ENCODE measurements at places on chromosomes 1 and 21.

GRCh38 chr1:244226435-244226834 is 175.4 kb downstream of the ZBTB18 start:
- DNase-seq, result peak; percentile 46

- DNase-seq, result no peak
Measured at GRCh38 chr1:197995408-197996258, 78.5 kb downstream of the LHX9 start.

- DNase-seq, result peak; percentile 57
Measured at GRCh38 chr1:20702416-20702815, 15.4 kb downstream of the KIF17 start.

- peak; percentile 67 for DNase-seq
Measured at GRCh38 chr1:172778456-172779455, 119.9 kb downstream of the FASLG start.

DNA sequence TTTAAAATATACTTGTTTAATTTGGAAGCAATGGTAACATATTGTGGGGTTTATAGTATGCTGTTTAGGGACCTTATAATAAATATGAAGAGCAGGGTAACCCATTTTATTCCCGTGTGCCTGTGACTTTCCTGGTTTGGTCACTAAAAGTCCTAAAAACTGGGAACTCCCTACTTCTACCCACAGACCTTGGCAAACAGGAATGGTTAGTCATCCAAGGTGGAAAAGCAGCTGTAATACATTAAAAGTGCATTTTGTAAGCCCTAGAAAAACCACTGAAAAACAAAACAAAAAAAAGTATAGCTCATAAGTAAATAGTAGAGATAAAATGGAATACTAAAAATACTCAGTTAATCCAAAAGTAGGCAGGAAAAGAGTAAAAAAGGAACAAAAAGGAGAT is 538.9 kb downstream of the LMO4 start:
- DNase-seq, result no peak

DNA sequence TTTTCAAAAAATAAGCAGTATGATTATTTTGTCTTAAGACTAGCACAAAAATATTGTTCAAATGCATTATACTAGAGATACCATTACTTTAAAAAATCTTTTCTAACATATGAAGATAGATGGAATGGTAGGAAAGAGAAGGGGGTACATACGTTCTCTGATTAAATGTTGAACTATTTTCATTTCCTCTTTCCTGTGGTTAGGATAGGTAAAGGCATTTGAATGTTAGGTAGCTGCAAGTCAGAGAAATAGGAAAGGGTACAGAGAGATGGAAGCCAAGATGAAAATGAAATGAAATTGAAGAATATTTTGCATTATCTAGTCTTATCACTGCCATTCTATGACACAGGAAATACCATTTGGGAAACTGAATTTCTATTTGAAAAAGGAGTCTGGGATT is 28.3 kb downstream of the TLCD4 start:
- no peak for DNase-seq

DNA sequence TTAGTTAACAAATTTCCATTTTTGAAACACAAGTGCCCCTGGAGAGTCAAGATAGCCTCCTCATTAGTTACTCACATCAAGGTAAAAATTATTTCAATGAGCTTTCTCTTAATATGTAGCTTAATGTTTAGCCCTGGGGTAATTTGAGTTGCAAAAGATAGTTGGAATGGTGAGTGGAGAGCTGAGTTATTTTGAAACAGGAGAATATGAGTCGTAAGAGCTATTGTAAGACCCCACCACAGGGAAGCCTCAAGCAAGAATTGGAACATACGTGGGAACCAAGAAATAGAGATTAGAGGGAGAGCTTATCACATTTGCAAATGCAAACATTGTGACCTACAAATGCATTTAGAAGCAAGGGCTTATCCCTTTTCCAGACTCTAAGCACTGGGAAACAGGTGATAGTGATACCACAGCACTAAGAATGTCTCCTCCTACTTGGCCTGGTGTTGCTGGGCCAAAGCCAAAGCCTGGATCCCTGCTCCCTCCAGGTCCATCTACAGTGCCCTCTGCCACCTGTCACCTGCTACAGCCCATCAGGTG is 635.1 kb downstream of the PTPRC start:
- DNase-seq, result peak; percentile 66

DNA sequence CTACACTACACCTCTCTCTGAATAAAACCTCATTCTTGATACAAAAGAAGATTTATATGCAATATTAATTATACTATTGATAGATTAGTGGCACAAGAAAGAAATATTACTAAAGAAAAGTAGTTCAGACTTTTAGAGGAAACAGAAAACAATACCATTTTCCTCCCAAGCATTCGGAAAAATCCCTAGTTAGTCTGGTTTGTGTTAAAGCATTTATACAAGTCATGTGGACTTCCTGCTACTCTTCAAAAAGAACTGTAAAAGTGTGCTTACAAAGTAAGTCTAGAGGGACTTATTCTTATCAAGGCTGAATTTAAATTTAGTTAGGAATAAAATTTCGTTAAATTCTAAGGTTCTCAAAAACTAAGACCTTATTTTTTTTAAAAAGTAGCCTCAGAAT is 129.1 kb downstream of the ATP1B1 start:
- DNase-seq, result no peak

- DNase-seq, result peak; percentile 11
Measured at GRCh38 chr1:223411309-223411708, 18.1 kb downstream of the CCDC185 start.

- DNase-seq, result peak; percentile 61
Measured at GRCh38 chr21:15062606-15062965, 2.2 kb downstream of the NRIP1 start.

- DNase-seq, result peak; percentile 90
Measured at GRCh38 chr1:157105988-157106812, 6.6 kb upstream of the ETV3L start.

DNA sequence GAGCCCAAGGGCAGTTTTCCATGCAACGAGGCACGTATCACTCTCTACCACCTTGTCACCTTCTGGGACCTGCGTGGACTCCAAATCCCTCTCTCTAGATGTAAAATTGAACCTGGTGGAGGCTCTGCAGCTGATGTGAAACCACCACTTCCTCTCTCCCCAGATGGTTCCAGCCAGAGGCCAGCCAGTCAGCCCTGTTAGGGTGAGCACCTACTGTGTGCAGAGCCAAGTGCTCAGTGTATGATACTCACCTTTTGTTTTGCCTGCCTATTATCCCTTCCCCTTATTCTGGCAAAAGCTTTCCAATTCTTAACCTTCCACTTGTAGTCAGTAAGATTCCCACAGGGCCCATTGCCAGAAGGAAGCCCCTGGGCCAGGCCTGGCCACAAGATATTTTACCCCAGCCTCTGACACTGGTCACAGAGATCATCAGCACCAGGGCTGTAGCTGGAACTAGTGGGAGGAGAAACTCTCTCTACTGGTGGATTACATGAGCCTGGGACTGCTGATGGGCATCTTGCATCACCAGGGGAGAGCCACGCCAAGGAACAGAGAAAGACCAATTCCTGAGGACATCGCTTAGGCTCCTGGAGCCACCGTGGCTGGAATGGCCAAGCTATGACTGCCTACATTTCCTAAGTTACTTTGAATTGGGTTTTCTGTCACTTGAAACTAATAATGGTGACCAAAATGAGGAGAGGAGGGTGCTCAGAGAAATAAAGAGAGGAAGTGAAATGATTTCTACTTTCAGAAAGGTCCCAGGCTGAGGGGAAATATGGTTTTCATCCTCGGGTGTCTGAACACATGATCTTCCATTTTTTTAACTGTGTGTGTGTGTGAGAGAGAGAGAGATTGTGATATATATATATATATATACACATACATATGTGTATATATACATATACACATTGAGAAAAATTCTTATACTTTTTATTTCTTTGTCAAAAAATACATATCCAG is 26.6 kb upstream of the RD3 start:
- no peak for DNase-seq

Data from choroid plexus epithelial cell (primary cell).